Breast epithelium (tissue), 4 donors: ENCODE measurements at places on chromosomes 3 and 15. TPM values are rescaled to one million over a fixed set of nuclear protein-coding genes. Genes with fewer than 3 reads are reported as not detected.

The RASGRF1 gene
- total RNA-seq = not detected

The TMEM40 gene
- total RNA-seq = not detected

GRCh38 chr3:196941729-196942225 is 551 bp downstream of the NCBP2 start:
- no peak for DNase-seq

GRCh38 chr15:34109797-34110663 is 8.1 kb downstream of the PGBD4 start:
- no peak for DNase-seq

The DUOX2 gene
- 0.15 TPM for total RNA-seq
